AG09309 (cell line): ENCODE measurements at places on chromosomes 6 and 20.
A peak's percentile ranks its signal among the peaks of the same experiment; 100 is the strongest.

DNA sequence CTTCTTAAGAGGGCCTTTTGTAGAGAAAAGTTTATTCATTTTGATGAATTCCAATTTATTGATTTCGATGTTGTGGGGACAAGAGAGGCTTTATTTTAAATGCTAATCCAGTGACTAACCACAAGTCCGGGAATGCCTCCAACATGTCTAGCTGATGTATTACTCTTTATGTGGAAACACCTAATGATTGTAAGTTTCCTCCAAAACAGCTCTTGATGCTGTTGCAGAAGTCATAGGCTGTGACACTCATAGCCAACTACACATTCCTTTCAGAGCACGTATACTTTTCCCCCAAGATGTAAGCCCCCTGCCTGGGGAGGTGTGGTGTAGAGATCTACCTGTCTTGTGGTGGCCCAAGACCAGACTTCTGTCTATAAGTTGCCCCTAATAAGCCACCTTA lies 61.3 kb upstream of the RNF24 start:
- DNase-seq: peak; percentile 72

- no peak for DNase-seq
Observed at GRCh38 chr6:26380256-26380655, 2.7 kb upstream of the BTN2A2 start.

DNA sequence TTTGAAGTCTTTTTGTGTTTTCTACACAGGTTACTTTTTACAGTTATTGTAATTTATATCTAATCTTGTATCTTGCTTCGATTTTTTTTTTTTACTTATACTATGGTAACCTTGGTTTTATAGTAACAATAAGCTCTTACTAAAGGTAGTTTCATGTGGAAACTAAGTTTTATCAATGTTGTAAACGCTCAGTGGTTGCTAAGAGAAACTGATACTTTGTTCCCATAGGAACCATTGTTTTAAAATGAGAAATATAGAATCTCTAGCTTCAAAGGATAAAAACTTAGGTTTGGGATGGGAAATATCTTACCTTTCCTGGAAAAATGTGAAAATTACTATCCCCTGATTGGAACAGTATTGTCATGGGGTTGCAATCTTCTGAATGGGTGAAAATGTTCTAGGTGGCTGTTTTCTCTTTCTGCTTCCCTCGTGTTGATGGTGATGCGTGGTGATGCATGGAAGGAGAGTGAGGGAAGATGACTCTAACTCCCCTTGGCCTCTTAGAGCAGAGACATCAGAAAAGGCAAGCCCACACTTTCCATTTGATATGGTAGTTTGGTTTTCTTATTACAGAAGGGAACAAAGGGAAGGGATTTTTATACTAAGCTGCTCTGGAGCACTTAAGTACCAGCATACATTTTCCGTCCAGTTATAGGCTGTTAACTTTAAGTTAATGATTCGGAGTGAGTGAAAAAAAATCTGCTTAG lies 23.5 kb upstream of the BACH2 start:
- DNase-seq: no peak

DNA sequence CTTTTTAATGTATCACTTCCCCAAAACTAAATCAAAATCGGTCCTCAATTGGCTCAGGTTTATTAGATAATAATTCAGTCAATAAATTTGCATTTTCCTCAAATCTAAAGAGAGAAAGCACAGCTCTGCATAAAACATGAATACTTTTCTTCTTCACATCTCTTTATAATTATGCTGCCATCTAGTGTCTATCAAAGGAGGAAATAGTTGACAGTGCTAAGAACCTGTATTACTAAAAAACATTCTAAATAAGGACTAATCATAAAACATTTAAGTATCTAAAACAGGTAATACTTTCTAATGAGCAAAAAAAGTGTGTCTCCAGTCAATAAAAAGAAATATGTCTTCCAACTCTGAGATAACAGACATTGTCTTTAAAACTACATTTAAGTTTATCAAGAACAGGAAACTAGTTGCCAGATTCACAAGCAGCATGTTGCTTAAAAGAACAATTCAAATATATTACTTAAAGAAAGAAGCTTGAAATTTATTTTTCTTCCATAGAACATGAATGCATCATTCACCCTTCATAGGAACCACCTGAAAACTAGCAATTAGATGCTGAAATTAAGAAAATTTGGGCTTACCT lies 56.5 kb upstream of the DST start:
- DNase-seq: no peak

DNA sequence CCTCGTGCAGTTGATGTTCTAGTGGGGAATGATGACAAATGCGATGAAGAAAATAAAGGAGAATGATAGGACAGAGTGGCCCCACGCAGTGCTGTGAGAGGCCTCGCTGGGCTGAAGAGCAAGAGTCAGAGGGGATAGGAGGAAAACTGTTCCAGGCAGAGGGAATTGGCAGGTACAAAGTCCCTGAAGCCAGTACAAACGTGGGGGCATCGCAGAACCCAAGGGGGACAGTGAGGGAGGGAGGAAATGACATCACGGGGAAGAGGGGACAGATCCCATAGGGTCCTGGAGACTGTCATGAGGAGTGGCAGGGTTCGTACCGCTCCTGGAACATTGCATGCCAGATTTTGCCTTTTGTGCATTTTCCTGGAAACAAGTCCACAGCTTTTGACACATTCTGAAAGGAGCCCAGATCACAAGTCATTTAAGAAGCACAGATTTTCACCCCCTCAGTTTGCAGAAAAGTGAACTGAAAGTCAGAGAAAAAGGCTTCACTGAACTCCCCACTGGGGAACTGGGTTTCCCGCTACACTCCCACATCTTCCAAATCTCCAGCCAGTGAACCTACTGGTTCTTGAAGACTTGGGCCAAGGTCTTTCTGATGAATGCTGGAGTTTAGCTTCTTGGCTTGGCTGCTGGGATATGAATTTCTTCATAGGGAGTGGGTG lies 77.0 kb downstream of the SULF2 start:
- no peak for DNase-seq

GRCh38 chr20:51348876-51349275 lies 193.6 kb downstream of the NFATC2 start:
- no peak for DNase-seq

DNA sequence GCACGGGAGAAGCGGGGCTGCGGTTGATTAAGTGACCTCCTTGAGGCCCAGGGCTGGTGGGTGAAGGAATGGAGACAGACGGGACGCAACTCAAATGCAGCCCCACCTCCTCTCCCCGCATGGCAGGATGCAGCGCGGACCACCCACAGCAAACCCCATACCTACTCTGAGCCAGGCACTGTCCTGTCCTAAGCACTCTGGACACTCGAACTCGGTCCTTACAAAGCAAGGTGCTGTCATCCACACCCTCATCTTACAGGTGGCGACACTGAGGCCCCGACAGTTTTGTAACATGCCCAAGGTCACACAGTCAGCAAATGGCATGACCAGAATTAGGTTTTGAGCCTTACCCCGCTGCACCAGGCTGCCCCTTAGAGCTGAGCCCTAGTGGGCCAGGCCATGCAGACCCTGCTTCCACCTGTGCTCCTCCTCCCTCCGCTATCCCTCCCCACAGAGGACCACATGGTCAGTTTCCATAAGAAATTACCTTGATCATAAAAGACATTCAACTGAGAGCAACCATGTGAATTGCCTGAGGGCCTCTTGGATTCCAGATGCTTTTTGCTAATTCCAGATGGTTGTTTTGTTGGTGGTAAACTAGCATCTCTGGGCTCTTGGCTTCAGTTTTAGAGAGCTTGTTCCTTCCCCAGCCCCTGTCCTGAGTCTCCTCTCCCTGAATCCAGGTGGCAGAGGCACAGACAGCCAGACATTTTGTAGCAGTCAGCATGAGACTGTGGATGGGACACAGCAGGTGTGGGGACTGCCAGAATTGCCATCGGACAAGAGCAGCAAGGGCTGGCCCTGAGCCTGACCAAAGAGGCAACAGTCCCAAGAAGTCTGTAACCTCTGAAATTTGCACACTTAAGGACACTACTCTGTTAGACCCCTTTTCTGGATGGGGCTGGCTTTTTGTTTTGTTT lies 171.9 kb upstream of the PMEPA1 start:
- DNase-seq: peak; percentile 5
